ENCODE measurements at places on chromosomes 16 and 17. TPM values are rescaled to one million over a fixed set of nuclear protein-coding genes. Genes with fewer than 3 reads are reported as not detected.

Gene PRAC2
- total RNA-seq, result not detected

Gene OTOP2
- total RNA-seq, result not detected

Gene XAF1
- 13.7 TPM for total RNA-seq

Gene NT5C3B
- total RNA-seq, result 79.3 TPM

Gene ATP2A3
- total RNA-seq, result 0.80 TPM

Gene PTX4
- total RNA-seq, result not detected

Gene WIPI1
- 33.7 TPM for total RNA-seq

Gene SPAG9
- 54.2 TPM for total RNA-seq

Gene SLFN5
- 18.2 TPM for total RNA-seq

Gene ZNF771
- 13.8 TPM for total RNA-seq

Gene ATXN7L3
- 41.2 TPM for total RNA-seq

Gene TELO2
- total RNA-seq, result 19.9 TPM

Gene FAM20A
- total RNA-seq, result not detected

Gene APOBR
- 0.06 TPM for total RNA-seq

Gene RNF112
- 0.11 TPM for total RNA-seq

Gene MT1H
- total RNA-seq, result not detected

Gene GSG1L
- total RNA-seq, result not detected

Gene CLEC18C
- total RNA-seq, result not detected

Gene KIF19
- 0.12 TPM for total RNA-seq

Gene CHRNE
- total RNA-seq, result 1.1 TPM

Gene PITPNM3
- 0.33 TPM for total RNA-seq

Gene EIF1
- total RNA-seq, result 85.4 TPM

Gene CARD14
- total RNA-seq, result not detected

Gene CD300E
- not detected for total RNA-seq

Gene SLC52A1
- total RNA-seq, result not detected

All from Daoy (cell line).